Naive thymus-derived CD8-positive, alpha-beta T cell (primary cell): ENCODE measurements at places on chromosomes 11 and 22.

DNA sequence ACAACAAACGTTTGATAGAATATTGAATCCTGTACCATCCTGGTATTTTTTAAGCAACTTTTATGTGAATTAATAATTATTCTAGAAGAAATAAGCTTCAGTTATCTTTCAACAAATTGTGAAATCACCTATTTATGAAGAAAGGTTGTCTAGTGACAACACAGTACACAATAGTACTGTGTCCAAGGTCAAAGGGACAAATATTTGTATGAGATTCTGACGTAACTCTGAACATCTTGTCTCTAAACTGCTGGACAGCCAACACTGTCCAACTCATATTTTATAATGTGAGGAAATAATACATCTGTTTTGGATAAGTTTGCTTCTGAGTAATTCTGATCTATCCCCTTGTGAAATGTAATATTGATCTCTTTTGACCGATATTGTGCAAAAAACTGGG lies 18.9 kb downstream of the CASP5 start:
- DNase-seq, result no peak

DNA sequence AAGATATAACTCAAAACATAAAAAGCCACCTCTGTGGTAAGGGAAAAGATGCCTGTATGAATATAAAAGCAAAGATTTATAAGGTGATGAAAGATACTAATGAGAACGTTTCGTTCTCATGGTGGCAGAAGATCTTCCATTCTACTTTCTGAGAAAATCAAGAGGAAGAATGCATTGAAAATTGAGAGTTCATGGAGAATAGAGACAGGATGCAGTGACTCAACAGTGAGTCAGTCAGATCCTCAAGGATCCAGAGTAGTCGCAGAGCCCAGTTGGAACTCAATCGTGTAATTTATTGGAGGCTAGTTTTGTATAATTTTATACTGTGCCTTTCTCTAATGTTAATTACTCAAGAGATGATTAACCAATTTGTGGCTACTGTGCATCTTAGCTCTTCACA lies 73.3 kb downstream of the ENTHD1 start:
- no peak for DNase-seq

DNA sequence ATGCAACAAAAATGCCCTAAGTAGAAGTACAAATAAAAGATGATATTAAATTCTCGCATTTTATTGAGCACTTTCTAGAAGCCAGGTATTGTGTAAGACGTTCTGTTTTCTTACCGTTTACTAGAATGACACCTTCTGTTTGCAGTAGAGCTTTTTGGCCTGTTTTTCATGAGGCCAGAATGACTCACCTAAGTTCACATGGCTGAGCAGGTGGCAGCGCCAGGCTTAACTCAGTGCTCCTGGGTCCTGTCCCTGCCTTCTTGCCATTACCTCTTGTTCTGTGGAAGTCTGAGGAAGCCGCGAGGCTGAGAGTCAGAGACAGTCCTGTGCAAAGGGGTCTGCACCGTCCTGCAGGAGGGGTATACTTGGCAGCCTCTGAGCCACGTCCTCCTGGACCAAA lies 113.8 kb downstream of the ATXN10 start:
- no peak for DNase-seq

GRCh38 chr11:2731130-2732125 lies 31.6 kb upstream of the KCNQ1OT1 start:
- no peak for DNase-seq

- no peak for DNase-seq
Observed at GRCh38 chr11:105942921-105943320, 79.1 kb downstream of the MSANTD4 start.

DNA sequence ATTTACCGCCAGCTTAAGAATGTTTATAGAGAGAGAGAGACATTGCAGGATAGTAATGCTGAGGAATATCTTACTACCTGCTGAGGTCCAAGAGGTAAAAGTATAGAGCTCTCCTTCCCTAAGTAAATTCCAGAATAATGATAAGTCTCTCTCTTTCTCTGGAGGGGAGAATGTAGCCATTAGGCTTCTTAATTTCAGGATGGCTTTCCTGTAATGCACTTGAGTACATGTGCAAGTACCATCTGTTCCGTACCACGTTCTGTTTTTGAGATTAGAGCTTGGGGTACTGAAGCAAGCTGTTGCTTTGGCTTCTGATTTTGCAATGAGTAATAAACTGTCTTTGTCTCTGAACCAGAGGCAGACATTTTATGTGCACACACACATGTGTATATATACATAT lies 1314.0 kb downstream of the JRKL start:
- no peak for DNase-seq

- DNase-seq, result no peak
Observed at GRCh38 chr11:1059759-1060158, 14.9 kb upstream of the MUC2 start.

DNA sequence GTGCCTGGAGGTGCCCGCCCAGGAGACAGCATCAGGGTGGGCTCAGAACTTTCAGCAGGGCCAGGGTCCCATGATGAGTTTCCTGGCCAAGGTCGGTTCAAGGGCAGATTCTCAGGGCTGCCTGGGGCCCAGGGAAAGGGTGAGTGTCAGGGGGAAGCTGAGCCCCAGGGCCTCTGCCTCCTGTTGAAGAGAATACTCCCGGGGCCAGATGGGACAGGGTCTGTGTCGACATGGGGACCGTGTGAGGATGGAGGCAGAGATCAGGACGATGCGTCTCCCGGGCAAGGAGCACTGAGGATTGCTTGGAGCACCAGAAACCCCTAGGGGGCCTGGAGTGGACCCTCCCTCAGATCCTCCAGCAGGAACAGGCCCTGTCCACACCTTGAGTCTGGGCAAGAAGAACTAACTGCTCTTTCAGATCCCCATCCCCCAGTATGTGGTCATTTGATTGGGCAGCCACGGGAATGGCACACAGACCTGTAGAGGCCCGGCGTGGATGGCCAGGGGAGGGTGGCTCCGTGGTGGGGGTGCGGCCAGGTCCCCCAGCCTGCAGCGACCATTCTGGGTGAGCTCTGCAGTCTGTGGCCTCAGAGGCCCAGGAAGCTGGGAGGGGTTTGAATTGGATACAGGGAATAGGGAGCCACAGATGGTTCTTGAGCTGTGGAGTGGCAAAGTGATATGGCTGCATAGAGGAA lies 1078.7 kb downstream of the BRD1 start:
- no peak for DNase-seq

DNA sequence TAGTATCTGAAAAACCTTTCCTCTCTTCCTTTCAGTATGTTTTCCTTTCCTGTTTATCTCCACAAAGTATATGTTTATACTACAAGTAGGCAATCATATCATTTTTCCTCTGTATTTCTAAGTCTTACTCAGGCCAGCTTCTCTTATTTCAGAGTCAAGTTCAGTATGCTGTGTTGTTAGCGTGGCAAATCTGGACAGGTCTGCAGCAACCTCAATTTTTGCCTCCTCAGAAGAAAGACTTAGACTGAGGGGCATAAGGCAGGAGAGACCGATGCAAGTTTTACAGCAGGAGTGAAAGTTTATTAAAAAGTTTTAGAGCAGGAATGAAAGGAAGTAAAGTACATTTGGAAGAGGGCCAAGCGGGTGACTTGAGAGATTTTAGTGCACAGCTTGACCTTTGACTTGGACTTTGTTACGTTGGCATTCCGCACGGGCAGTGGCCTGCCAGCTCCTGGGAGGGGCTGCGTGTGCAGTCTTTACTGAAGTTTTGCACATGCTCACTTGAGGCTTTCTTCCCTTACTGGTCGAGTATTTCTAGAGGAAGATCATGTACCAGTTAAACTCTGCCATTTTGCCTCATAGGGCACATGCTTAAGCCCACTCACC lies 343.2 kb downstream of the NTM start:
- no peak for DNase-seq

- no peak for DNase-seq
Observed at GRCh38 chr11:21736404-21736803, 456.5 kb upstream of the ANO5 start.

DNA sequence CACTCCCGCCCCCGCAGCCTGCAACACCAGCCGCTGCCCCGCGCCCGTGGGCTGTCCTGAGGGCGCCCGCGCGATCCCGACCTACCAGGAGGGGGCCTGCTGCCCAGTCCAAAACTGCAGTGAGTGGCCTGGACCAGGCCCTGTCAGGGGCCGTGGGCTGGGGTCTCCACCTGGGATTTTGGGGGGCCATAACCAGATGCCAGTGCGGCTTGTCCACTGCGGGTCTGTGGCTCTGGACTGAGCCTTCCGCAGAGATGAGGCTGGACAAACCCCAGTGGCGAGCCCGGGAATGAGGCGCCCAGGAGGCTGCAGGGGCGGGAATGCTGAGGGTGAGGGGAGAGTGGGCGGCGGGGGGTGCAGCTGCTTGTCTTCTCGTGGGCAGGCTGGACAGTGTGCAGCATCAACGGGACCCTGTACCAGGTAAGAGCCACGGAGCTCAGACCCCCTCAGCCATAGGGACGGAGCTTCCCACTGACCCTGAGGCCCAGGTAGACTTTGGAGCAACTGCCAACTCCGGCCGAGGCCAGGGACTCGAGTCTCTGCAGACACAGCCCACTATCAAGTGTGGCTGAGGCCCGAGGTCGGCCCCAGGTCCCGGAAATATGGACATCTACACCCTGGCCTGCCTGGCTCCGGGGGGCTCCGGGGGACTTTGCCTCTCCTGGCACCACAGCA lies 24.8 kb upstream of the MUC5B start:
- no peak for DNase-seq

GRCh38 chr11:17649261-17649660 lies 70.1 kb upstream of the MYOD1 start:
- no peak for DNase-seq

DNA sequence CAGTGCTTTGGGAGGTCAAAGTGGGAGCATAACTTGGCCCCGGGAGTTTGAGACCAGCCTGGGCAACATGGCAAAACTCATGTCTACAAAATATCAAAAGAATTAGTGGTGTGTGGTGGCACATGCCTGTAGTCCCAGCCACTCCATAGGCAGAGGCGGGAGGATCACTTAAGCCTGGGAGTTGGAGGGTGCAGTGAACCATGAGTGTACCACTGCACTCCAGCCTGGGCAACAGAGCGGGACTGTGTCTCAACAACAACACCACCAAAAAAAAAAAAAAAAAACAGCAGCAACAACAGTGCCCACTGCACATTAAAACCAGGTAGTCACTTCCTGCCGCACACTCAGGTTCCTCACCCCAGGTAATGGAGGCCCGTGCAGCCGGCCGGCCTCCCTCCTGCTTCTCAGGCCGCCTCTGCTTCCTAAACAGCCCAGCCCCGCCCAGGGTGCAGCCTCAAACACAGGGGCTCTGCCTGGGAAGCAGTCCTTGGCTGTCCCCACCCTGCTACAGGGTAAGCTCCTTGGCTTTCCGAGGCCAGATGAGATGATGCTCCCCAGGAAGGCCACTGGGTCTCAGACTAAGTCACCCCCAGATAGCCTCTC lies 318.3 kb downstream of the SHANK2 start:
- DNase-seq, result no peak

- no peak for DNase-seq
Observed at GRCh38 chr11:2653198-2653551, 46.6 kb downstream of the KCNQ1OT1 start.

- DNase-seq, result no peak
Observed at GRCh38 chr11:74608431-74608830, 16.0 kb downstream of the POLD3 start.

DNA sequence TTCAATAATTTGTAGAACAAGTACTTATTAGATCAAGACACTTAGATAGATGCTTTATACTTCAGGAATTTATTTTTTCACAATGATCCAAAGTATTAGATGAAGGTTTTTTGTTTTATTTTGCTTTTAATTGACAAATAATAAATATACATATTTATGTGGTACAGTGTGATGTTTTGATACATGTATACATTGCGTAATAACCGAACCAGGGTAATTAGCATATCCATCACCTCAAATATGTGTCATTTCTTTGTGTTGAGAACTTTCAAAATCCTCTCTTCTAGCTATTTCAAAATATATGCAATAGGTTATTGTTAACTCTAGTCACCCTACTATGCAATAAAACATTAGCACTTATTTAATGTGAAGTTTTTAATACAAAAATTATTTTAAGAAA lies 21.4 kb downstream of the TRIM5 start:
- DNase-seq, result no peak

DNA sequence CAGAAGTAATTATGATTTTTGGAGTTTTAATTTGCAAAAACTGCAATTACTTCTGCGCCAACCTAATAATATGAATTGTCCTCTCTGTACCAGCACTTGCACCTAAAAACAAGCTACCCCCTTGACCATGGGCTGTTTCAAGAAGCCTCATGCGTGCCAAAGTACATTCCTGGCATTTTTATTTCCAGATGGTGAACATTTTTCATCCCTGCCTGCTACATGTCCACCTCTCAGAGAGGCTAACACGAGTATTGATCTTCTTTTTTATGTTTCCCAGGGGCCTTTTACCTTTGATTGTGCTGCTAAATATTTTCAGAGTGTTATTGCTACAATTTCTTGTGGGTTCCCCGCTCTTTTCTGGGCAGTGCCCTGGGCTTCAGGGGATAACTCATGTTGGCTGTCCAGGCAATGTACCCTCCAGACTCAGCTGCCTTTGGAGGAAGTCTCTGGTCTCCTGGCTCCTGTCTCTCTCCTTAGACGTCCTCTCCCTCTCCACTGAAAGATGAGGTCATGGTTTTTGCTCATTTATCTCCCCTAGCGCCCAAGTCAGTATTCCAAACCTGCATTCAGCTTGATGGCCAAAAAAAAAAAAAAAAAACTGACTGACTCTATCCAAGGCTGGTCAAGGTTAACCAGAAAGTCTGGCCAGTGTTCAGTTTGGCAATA lies 86.2 kb upstream of the ASPHD2 start:
- no peak for DNase-seq

DNA sequence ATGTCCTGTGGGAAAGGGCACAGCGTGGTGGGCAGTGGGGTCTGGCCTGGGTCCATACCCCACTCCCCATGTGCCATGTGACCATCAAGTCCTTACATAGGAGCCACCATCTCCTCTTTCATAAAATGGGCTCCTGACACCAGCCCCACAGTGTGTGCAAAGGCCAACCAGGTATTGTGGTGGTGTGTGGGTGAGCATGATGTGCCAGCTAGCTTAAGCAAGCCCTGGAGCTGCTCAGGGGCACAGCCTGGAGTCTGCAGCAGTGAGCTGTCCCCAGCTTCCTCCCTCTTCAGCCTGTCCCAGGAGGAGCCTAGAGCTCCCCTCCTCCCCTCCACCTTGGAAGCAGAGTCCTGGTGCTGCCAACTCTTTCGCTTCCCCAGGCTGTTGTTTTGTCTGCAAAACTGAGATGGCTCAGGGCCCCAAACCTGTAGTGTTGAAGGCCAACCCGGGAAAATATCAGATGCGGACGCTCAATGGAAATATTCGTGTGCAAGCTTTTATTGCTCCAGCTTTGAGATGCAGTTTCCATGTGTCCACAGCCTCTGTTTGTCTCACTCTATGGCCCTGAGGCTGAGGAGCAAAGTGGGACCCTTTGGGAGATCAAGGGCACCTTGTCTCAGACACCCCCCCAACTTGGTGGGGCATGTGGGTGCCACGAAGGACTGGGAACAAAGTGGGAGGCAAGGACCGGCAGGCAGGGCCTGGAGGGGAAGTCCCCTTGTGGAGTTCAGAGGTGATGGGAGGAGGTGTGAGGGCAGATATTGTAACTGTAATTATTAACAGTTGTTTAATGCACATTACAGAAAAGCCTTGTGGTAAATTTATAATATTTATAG lies 92.6 kb downstream of the CTTN start:
- peak; percentile 47 for DNase-seq
